ENCODE measurements at places on chromosomes 16 and 17.

DNA sequence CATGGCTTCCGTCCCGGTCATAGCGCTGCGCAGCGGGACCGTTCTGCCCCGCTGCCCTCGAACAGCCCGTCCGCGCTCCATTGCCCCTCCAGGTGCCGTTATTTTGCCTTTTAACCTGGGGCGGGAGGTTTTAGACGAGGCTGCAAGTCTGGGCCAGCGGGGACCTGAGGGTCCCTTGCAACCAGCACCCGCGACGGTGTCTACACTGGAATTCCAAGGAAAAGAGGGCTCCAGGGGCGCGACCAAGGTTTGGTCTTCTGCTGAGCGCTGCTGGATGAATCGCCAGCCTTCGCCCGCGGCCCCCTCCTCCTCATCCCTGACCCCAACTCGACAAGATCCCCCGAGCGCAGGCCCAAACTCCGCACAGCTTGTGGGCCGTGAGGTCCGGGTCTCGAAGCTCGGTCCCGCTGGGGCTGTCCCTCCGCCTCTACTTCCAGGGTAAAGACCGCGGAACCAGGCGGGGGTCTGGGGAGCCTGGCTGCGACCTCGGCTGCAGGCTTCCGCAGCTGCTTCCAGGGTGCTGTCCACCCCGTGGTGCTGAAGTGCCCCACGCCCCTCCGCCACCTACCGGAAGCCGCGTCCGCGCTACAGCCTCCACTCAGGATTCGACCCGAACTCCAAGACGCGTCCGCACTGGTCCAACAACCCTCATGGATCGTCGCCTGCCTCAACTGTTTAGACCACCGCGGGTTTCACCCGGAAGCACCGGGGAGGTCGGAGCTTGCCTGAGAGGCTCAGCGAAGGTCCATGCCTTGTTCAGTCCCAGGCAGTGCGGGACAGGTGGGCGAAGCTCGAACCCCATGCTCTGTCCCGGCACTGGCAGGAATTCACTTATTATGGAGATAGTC, 10.1 kb upstream of the CA4 start:
- no peak for DNase-seq

- no peak for DNase-seq
These were observed 81.4 kb downstream of the CNGB1 start for GRCh38 chr16:57889522-57889921.

DNA sequence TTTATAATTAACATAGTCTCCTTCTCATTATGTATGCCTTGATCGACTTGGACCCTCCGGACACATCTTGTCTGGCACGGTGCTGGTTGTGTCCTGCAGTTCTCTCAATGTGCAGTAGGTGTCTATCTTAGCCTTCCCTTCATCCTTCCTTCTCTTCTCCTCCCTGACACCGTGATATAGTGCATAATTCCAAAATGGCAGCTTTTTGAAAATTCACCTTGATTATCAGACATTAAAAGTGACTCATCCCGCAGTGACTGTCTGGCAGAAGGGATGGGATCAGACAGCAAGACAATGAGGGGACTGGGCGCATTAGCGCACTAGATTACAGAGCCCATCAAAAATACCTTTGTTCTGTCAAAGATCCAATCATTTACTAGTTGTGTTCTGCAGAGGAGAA, 70.0 kb upstream of the PMFBP1 start:
- DNase-seq = peak; percentile 80

GRCh38 chr16:30896889-30897733, 697 bp downstream of the CTF1 start:
- DNase-seq = peak; percentile 77

- DNase-seq = no peak
These were observed 137.4 kb upstream of the COX10 start for GRCh38 chr17:13931800-13932460.

DNA sequence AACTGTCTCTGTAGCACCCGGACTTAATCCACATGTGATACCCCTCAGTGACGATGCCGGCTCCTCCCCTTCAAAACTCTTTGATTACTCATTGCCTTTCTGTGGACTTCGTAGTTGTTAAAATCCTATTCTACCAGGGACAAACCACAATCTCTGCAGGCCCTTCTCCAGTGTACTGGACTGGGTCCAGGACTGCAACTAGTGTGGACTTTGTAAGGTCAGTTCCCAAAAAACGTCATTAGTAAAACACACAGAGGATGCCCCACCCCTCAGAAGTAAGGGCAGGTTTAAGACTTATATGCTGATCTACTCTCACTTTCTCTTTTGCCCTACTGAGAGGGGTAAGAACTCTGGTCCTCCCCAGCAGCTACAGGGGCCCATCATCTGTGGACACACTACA, 10.5 kb upstream of the NUDT7 start:
- DNase-seq = no peak

GRCh38 chr17:45893725-45894021, 681 bp upstream of the MAPT start:
- no peak for DNase-seq

DNA sequence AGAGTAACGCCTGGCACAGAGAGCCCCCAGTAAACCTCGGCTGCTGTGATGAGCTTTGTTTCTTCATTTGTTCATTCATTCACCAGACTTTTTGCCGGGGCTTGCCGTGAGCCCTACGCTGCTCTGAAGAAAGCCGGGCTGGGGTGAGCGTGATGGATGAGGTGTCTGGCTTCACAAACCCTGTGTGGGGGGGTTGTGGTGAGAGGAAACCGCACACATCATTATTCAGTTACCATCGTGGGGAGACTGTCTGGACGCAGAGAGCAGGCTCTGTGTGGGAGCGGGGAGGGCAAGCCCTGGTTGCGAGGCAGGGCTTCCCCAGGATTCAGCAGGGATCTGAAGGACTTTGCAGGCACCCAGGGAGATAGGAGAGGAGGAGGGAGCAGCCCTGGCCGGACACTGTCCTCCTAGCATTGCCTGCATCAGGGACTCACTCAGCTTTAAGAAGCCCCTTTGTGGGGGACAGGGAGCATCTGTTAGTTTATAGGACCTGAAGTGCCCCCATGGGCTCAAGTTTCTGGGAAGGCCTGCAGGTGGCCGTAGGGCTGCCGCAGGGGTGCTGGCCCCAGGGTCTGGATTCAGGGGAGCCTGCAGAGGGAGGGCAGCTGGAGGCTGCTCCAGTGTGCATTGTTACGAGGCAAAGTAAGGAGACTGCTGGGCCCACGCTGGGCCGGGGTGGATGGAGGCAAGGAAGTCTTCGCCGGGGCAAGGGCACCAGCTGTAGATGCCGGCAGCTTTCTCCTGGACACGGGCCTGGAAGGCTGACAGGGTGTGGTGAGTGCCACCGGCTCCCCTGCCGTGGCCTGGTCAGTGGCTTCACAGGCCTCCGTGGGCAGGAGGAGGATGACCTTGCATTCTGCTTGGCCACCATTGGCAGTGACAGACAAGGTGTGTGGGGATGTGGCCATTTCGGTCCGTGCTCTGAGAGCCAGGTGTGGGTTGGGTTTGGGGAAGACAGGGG, 334.5 kb downstream of the SEC14L1 start:
- DNase-seq = no peak

GRCh38 chr16:74053312-74053711, 243.3 kb upstream of the PSMD7 start:
- no peak for DNase-seq

Data from NCI-H2227 treated with DMSO at 0.1 percent for 48 hours (cell line).